ENCODE measurements at places on chromosomes 2 and 18.

DNA sequence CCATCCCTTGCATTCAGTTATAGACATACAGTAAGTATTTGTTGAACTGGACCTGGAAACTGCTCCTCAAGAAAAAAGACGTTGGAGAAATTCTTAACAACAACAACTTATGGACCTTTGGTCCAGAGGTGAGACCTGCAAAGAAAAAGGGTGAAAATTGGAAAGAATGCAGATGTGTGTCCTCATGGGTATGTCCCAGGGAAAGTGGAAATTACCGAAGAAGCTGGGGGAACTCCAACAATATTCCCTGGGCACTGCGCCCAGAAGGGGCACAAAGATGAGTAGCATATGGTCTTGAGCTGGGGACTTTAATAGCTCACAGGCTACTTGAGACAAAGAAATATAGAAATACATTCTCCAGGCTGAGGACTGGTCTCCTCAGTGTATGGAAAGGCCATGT, 35.5 kb upstream of the YWHAQ start:
- DNase-seq, result no peak

DNA sequence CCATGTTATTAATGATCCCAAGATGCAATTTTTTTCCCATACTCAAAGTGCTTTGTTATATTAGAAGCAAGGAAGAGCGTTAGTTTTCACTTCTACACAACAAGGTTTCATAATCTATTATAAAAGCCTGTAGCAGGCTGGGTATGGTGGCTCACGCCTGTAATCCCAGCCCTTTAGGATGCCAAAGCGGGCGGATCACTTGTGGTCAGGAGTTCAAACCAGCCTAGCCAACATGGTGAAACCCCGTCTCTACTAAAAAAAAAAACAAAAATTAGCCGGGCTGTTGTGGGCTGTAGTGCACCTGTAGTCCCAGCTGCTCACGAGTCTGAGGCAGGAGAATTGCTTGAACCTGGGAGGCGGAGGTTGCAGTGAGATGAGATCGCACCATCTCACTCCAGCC, 19.0 kb upstream of the SERPINB2 start:
- DNase-seq, result no peak

GRCh38 chr2:110657724-110658305, 20.0 kb downstream of the BUB1 start:
- no peak for DNase-seq

DNA sequence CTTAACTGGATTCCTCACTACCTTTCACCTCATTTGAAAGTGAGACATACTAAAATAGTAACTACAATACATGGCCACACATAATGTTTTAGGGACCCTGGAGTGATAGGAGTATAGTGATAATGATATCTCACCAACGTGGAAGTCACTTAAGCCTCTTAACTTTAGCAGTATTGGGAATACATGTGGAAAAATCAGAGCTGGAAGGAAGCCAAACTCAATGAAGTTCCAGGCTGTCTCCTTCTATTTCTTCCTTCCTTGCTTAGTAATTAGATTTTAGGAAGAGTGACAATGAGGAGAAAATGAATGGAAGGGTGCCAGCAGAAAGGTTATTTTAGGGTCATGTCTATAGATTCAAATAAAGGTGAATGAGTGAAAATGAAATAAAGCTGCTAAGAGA, 387.3 kb downstream of the PLCL1 start:
- no peak for DNase-seq

GRCh38 chr2:60365556-60365955, 187.9 kb downstream of the BCL11A start:
- DNase-seq, result no peak

GRCh38 chr18:46281185-46282176, 177.3 kb downstream of the HAUS1 start:
- DNase-seq, result peak; percentile 48

DNA sequence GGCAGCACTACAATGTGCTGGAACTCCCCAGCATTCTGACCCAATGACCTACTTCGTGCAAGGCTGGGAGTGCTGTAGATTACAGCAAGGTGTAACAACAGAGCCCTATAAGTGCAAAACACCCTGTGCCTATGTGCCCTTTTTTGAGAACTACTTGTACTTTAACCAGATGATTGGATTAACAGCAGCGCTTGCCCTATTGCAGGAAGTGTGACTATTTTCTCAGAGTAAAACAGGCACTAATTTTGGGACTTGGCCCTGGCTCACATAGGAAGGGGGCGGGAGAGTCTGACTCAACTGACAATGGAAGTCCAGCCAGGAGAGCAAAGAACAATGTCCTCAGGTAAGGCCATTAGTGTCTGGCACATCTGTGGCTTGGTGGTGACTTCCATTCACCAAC, 35.6 kb upstream of the RNF125 start:
- DNase-seq, result no peak

- DNase-seq, result no peak
Measured at GRCh38 chr2:6639929-6640620, 225.6 kb downstream of the CMPK2 start.

DNA sequence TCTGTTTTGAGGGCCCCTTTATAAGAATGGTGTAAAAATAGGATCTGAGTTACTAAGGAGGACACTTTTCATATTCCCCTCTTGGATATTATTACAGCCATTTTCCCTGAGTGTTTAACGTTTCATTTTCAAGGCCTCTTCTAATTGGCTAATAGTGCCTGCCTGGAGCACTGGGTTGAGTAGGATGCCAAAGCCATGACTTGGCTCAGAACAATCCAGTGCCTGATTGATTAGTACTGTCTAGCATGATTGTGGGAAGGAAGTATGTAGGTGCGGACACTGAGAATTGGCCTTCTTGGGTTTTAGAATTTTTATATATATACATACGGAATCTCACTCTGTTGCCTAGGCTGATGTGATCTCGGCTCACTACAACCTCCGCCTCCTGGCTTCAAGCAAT, 66.1 kb downstream of the NAB1 start:
- no peak for DNase-seq

DNA sequence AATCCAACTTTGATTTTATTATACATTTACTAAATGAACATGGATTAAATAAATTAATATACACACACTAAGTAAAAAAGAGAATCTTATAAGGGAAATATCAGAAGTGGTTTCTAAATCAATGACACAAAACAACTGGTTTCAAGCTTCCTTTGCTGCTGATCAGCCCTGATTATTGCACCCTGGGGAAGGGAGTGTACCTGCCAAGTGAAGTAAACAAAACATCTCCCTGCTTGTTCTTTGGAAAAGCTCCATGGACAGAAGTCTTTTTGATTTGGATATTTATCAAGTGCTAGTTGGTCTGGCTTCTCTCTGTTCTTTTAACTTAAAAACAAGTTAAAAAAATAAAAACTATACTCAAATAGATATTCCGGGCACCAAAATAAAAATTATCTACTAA, 190.1 kb downstream of the PDE11A start:
- DNase-seq, result no peak
